ENCODE measurements at places on chromosomes 16 and 17.

DNA sequence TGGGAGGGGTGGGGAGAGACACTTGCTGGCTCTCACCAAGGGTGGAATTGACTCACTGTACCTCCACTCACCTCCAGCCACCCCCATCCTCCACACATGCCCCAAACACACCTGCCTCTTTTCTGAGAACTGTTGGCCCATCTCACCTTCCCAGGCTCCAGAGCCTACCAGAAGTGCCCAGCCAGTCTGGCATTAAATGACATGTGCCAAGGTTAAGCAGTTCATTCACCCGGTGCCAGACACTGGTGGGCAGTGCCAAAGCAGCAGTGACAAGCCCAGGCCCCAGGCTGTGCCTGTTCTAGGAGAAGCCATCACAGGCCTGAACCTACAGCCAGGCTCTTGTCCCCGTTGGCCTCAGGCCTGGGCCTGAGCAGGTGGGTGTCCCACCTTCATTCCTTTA, 11.2 kb downstream of the MVP start:
- H3K36me3 ChIP-seq, result peaks cover 24% of the 10 kb centered on the region
- H3K4me1 ChIP-seq, result peaks cover 20% of the 10 kb centered on the region
- H3K27ac ChIP-seq, result no peak overlapping the region
- no peaks in the 10 kb centered on the region for H3K27me3 ChIP-seq

DNA sequence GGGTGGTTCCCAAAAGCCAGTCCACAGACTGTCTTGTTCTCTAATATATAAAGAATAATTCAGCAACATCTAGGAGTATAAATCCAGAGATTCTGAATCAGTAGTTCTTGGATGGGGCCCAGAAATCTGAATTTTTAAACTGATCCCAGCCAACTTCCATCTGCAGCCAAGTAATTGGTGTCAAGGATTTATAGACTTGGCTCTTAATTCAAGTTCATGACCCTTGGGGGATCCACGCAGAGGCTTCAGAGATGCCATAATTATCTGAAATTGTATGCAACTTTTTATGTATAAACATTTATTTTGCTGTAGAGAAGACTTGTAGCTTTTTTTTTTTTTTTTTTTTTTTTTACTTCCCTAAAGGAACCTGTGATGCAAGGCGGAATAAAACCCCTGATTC, 60.6 kb downstream of the HLF start:
- H3K36me3 ChIP-seq, result no peaks in the 10 kb centered on the region
- H3K27ac ChIP-seq, result no peak overlapping the region
- no peak overlapping the region for H3K4me3 ChIP-seq
- no peaks in the 10 kb centered on the region for H3K27me3 ChIP-seq
- DNase-seq, result no peak

- H3K27me3 ChIP-seq, result no peaks in the 10 kb centered on the region
- no peaks in the 10 kb centered on the region for H3K36me3 ChIP-seq
- DNase-seq, result no peak
- no peak overlapping the region for H3K4me3 ChIP-seq
- no peak overlapping the region for H3K27ac ChIP-seq
Observed at GRCh38 chr16:46466239-46466638, 154.9 kb downstream of the SHCBP1 start.

DNA sequence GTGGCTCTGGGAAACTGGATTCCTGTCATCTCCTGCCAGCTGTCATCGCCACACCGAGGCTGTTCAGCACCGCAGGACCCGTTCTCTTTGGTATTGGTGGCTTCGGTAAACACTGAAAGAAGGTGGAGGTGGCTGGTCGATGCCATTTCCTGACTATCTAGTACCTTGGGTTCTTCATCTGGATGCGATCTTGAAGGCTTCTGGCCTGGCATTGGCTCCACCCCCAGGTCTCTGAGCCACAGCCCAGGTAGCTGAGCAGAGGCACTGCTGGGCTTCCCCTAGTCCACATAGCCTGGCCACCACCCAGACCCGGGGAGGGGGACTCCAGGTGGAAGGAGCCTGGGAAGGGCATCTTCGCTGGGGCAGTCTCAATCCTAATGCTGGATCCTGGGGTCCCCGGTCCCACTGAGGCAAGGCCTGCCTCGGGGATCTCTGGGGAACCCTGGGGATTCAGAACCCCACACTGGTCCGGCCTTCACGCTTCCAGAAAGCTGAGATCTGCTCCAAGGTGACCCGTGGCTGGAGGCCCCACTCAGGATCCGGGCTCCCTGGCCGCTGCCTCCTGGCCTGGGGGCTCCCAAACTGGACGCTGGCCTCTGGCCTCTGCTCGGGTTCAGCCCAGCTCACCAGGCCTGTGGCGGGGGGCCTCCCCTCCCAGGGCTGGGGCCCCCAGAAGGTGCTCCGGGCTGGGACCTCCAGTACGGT, 1.8 kb downstream of the C16orf54 start:
- DNase-seq, result peak; percentile 51
- peaks cover 46% of the 10 kb centered on the region for H3K36me3 ChIP-seq
- H3K4me3 ChIP-seq, result peak overlapping the region; percentile 98
- H3K27me3 ChIP-seq, result no peaks in the 10 kb centered on the region

- H3K27me3 ChIP-seq, result peaks cover 4% of the 10 kb centered on the region
- H3K36me3 ChIP-seq, result peaks cover 9% of the 10 kb centered on the region
- H3K27ac ChIP-seq, result peak overlapping the region; percentile 1
- H3K4me1 ChIP-seq, result peaks cover 20% of the 10 kb centered on the region
- no peak overlapping the region for H3K4me3 ChIP-seq
Observed at GRCh38 chr16:31268033-31268365, 8.2 kb downstream of the ITGAM start.

DNA sequence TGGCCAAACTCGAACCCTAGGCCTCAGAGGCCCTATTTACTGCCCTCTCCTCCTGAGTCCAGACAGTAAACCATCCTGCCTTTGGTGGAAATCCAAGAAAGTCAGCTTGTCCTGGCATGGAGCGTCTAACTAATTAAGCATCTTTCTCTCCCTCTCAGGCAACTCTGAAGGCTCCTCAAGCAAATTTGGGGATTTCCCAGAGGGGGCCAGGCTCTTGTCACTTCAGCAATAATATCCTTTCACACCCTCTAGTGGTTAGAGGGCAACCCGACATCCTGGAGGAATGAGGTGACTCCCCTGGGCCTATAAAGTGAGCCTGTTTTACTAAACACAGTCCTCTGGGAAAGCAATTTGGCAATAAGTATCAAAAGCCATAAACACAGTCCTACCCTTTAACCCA, 60.4 kb downstream of the NOG start:
- DNase-seq, result no peak
- H3K4me3 ChIP-seq, result no peak overlapping the region
- peaks cover 7% of the 10 kb centered on the region for H3K27me3 ChIP-seq
- no peak overlapping the region for H3K27ac ChIP-seq

DNA sequence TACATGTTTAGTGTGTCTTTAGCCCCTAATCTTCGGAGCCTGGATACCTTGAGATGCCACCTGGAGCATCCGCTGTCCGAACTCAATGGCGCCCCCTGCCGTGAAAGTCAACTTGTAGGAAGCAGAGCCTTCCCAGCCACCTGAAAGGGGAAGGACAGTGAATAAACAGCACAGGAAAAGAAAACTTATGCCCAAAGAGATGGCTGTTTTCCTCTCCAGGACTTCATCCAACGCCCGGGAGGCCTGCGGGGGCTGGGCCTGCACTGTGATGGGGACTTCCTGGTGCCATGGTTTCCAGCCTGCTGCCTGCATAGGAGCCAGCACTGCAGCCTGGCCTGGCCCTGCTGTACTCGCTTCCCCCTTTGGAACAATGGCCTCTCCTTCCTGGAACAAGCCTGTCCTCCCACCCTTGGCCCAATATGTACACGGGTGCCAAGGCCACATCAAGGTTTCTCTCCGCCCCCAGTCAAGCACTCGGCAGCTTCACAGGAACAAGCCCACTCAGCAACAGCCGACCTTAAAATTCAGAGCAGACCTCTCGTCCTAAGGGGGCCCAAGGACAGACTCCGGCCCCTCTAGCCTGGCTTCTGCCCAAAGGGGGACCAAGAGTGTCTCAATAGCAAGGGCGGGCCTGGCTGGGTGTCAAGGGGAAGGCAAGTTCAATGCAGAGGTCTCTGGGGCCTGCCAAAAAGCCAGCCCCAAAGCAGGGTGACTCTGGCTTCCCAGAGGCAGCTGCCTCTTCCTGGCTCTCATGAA, 4.5 kb upstream of the UNC13D start:
- H3K27me3 ChIP-seq, result no peaks in the 10 kb centered on the region
- peaks cover 11% of the 10 kb centered on the region for H3K4me1 ChIP-seq

DNA sequence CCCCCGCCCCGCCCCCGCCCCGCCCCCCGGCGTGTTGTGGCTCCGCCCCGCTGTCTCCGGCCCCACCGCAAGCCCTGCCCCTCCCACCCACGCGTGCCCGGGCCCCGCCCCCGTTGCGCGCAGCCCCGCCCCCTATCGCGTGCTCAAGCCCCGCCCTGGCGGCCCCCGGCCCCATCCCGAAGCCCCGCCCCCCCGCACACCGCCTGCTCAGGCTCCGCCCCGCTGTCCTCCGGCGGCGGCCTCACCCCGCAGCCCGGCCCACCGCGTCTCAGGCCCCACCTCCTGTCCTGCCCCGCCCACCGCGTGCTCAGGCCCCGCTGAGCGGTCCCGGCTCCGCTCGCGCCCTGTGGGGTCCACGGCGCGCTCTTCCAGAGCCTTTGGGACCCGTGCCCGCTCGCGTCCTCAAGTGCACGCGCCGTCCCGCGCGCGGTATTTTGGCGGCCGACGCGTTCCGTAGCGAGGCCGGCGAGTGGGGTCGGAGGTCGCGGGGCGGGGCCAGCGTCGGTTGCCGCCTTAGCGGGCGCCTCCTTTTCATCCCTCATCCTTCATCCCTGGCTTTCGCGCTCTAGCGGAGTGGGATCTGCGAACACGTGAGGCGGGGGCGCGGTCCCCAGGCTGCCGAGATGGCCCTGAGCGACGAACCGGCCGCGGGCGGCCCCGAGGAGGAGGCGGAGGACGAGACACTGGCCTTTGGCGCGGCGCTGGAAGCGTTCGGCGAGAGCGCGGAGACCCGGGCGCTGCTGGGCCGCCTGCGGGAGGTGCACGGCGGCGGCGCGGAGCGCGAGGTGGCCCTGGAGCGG, at the start of gene TBCD:
Gene TBCD, plus strand, starts transcription at position 495 of the 800 bp plus-strand sequence. Its CDS starts 129 bp downstream, at position 624.
- DNase-seq, result peak; percentile 94
- peaks cover 4% of the 10 kb centered on the region for H3K27me3 ChIP-seq
- peak within 1 kb of the TSS; percentile 80 for H3K27ac ChIP-seq
- peak within 1 kb of the TSS; percentile 91 for H3K4me3 ChIP-seq
